NCI-H345 (cell line): ENCODE measurements at places on chromosomes 6 and 20.
A peak's percentile ranks its signal among the peaks of the same experiment; 100 is the strongest.

- no peak for DNase-seq
These were observed 2.2 kb upstream of the PCK1 start for GRCh38 chr20:57558614-57559288.

GRCh38 chr20:33881989-33882388 is 70.8 kb downstream of the CHMP4B start:
- DNase-seq: no peak

DNA sequence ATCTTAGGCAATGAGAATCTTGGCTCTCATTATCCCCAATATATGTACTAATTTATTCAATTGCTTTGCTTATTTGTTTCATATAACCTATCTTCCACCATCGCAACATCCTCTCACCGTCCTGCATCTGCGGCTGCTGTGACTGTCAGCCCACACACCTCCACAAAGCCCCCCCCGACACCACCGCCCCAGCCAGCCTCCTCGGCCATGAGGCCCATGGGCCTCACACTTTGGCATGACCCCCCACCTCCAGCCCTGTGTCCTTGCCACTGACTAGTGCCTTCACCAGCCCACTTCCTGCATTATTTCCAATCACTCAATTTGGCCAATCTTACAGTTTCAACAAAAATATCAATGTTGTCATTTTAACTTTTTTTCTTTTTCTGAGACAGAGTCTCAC is 60.7 kb upstream of the TOX2 start:
- DNase-seq: no peak

GRCh38 chr6:42045538-42046460 is 4.5 kb upstream of the TAF8 start:
- peak; percentile 88 for DNase-seq

GRCh38 chr6:157079771-157080170 is 243.5 kb downstream of the TMEM242 start:
- no peak for DNase-seq

- DNase-seq: no peak
These were observed 77.5 kb downstream of the CDH22 start for GRCh38 chr20:46230801-46231282.

DNA sequence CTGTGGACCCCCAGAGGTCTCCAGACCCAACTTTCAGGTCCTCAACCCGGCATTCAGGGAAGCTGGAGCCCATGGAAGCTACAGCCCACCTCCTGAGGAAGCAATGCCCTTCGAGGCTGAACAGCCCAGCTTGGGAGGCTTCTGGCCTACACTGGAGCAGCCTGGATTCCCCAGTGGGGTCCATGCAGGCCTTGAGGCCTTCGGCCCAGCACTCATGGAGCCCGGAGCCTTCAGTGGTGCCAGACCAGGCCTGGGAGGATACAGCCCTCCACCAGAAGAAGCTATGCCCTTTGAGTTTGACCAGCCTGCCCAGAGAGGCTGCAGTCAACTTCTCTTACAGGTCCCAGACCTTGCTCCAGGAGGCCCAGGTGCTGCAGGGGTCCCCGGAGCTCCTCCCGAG is 950 bp downstream of the GNAS start:
- DNase-seq: no peak

GRCh38 chr6:96837081-96837971 is at the start of gene GPR63:
Gene GPR63, minus strand, starts transcription at chr6:96837477. Its CDS starts 37,746 bp downstream, at chr6:96799731.
- peak; percentile 77 for DNase-seq

- DNase-seq: no peak
These were observed 53.9 kb upstream of the PCSK2 start for GRCh38 chr20:17172836-17173516.

GRCh38 chr6:132135409-132135808 is 184.2 kb upstream of the CCN2 start:
- no peak for DNase-seq

DNA sequence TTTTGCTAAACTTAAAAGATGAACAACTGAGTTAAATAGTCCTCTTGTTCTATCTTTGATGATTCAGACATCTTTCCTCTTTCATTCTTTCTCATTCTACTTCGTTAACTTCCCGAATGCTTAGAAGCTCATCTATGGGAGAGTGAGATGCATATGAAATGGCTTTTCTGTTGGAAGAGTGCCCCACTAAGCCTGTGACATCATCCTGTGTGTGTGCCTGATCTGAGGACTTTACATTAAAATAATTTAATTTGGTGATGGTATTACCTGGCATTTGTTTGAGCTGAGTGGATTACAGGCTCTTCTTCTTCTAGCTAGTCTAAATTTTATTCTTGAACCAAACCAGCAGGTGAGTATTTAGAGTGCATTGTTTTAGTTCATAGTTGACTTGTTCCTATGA is 626.5 kb downstream of the QKI start:
- DNase-seq: no peak

- no peak for DNase-seq
These were observed 11.3 kb upstream of the RBM24 start for GRCh38 chr6:17269840-17270239.

DNA sequence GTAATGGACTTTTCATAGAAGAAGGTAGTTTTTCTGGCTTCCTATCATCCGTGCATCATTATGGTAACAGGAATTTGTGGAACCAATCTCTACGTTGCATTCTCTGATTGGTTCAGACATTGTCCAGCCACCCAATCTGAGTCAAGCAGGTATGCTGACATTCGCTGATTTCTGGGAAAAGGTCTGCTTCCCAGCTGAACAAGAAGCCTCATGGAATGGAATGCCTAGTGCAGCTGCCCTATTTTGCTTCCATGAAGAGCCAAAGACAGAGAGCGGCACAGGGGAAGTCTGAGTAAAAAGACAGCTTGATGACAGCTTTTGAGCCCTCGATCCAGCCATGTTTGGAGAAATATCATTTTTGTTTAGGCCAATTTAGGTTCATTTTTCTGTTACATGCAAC is 38.5 kb upstream of the TXLNB start:
- no peak for DNase-seq

DNA sequence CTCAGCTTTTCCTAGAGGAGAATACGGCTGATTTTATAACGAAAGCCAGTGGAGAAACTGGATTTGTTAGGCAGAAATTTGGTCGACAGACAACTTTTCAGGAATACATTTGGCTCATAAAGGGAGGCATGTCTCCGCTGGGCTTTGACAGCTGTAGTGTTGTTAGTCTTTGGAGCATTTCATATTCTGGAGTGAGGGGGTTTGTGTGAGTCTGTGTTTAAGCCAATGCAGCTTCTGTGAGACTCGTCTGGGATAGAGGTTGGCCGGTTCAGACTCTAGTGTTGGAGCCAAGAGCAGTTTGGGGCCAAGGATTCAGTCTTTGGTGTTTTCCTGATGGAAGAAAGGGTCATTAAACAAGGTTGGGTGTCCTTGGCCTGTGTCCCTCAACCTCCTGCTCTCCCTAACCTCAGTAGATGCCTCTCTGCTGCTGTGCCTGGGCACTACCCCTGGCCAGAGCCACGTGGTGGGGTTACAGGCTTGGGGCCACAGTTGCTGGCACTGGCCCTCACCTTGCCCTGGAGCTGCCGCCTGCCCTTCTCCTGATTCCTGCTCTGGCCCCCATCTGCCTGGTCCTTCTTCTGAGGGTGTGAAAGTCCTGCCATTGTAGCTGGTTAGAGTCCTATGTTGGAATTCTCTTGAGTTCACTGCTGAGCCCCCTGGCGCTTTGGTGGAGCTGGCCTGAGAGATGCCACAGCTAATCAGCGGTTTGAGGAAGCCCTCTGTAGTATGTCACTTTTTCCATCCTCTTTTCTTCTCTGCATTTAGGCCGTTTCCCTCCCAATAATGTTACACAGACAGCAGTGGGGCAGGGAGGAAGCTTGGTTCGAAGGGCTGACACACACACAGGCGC is 6.9 kb downstream of the PTK7 start:
- DNase-seq: no peak

DNA sequence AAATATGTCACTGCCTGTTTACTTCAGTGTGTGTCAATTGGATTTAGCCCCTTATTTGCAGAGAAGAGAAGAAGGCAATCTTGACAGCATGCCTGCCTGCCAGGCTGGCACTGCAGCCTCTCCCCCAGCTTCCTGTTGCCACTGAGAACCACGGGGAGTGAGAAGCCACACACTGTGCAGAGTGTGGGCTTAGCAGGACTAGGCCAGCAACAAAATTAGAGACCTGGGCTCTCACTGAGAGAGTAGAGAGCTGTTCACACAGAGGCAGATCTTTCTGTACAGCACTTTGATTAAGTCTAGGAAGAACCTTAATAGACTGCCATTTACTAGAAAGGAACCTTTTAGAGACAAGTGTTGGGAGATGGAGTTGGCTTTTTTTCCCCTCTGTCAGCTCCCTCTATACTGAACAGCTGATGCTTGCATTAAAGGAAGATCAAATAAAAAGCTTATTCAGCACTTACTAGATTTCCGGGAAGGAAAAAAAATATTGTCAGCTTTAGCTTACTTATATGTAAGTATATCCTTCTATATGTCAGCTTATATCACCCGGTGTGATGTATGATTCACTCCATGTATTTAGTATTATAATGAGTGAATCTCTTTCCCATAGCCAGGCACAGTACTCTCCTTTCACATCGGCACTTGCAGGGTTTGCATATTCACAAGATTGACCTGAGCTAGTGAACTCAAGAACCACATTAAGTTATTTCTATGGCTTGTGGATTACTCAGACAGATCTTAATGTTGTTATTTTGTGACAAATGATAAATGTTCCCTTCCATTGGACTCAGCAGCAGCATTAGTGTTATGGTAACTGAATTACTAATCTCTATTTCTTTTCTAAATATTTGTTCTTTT is 851.0 kb upstream of the EPHA7 start:
- peak; percentile 53 for DNase-seq

DNA sequence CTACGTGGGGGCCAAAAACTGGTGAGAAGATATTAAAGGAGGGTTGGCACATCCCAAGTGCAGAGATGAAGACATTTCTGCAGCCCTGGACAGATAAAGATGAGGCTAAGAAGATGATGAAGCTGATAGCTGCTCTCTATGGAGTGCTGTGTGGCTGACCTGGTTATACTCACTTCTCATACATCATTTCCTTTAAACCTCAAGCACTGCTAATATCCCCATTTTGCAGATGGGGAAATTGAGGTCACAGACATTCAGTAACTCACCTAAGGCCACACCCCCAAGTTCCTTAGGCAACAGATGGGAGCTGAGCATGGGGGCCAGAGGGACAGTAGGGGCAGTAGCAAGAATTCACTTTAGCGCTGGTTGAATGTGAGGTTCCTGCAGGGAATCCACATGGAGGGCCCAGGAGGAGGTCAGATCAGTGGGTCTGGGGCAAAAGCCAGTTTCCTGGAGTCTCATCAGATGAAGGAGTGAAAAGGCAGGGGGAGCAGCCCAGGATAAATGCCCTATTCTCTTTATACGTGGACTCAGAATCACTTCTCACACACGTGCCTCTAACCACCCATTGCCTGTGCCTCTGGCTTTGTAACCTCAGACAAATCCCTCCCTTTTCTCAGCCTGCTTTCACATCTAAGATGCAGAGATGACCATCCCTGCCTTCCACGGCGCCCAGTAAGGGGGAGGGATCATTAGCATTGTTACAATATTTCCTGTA is 125.8 kb downstream of the NFATC2 start:
- DNase-seq: no peak

GRCh38 chr20:51542571-51543421 is at the start of gene NFATC2:
Gene NFATC2, minus strand, starts transcription at chr20:51542719. Its CDS starts 220 bp downstream, at chr20:51542499.
- peak; percentile 64 for DNase-seq

DNA sequence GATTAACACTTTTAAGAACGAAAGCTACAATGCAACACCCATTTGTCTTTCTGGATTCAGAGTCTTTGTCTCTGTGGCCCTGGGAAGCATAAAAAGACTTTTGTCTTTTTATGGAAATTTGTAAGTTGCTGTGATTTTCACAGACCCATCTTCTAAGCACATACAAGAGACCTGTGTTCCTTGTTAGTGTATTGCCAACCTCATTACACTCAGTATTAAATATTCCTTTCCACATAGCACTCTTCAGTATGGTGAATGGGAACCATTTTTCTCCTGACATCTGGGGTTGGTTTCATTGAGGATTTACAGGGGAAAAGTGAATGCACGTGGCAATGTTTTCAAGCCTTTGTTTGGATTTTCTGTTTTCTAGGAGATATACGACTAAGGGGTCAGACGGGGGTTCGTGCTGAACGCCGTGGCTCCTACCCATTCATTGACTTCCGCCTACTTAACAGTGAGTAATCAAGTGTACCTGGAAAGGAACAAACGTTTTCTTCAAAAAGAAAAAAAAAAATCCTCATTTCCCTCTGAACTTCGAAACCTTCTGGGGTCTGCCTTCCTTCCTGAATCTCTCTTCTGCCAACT is 141.7 kb downstream of the MTFR2 start:
- no peak for DNase-seq

DNA sequence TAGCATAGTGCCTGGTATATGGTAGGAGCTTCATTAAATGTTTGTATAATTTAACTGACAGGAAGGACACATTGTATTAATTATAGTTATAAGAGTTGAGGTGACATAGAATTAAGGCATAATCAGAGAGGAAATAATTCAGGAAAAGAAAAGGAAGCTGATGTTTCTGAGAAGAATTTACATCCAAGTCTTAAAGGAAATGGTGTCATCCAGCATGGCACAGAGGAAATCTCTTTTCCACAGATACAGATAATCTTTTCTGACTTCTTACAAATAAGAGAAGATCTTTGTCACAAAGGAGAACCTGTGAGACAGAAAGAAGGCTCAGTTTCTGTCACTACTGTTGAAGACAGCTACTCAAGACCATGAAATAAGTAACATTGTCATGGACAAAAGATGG is 222.5 kb downstream of the GJA1 start:
- no peak for DNase-seq

DNA sequence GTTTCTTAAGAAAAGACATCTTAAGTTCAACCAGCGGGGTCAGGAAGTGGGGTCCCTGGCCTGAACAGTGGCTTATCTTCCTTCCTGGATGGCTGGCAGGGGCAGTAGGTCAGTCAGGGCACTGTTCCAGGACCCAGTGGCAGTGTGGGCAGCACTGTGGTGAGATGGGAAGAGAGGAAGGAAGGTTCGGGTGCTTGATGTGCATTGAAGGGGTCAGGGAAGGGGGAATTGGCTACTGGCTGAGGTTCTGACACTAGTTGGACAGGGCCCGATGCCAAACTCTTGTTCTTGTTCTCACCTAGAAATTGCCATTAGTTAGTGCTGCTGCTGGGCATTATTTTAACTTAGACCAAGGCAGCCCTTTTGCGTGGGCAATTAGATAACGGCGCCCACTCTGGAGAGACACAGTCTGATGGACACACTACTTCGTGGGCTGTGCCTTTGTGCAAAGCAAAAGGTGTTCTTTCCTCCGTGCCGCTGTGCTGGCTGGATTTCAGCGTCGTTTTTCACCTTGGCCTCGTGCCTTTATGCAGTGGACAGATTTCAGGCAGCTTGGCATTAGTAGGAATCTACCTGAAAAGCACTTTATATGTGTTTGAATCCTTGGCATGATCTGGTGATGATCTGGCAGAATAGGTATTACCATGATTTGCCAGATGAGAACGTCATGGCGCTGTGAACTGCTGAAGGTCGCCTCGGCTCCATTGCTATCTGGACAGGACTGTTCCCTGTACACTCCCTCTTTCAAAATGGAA is 30.3 kb downstream of the UTRN start:
- no peak for DNase-seq

- no peak for DNase-seq
These were observed 72.0 kb downstream of the BLOC1S5 start for GRCh38 chr6:7992002-7992815.

GRCh38 chr6:94736236-94736635 is 841.1 kb upstream of the MANEA start:
- DNase-seq: peak; percentile 6
